Pancreas (tissue), 10 donors: ENCODE measurements at places on chromosomes 4 and X.

DNA sequence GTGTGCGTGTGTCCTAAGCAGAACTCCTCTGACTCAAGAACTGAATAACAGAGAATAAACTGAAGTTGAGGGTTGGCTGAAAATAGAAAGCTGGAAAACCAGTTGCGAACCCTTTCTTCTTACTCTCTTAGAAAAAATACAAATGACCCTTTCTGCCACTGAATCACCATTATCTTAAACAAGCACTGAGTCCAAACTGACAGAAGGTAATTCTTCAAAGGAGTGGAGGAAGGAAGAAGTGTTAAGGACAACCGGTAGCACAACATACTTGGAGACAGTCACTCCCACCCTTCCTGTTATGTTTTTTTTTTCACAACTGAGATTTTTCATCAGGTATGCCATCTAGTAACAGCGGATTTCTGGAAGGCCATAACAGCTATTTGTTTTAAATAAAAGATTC lies 38.1 kb downstream of the HELQ start:
- no peak for DNase-seq

DNA sequence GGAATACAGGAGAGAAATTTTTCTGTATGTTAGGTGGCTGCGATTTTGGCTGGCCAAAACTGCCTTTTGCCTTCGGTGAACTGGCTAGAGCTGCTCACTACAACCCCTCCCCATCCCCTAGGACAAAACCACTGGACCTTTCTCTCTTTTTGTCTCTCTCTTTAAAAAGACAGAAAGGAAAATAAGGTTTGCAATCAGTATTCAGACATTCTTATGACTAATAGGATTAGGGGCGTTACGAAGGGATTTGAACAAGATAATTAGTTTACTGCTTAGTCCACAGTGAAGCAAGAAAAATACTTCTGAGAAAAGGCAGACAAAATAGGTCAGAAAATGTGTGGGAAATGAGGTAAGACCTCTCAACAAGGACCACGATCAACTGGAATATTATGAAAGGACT lies 180.4 kb downstream of the SLIT2 start:
- DNase-seq, result no peak

- no peak for DNase-seq
These were observed 42.0 kb downstream of the USP26 start for GRCh38 chrX:133054761-133055405.

DNA sequence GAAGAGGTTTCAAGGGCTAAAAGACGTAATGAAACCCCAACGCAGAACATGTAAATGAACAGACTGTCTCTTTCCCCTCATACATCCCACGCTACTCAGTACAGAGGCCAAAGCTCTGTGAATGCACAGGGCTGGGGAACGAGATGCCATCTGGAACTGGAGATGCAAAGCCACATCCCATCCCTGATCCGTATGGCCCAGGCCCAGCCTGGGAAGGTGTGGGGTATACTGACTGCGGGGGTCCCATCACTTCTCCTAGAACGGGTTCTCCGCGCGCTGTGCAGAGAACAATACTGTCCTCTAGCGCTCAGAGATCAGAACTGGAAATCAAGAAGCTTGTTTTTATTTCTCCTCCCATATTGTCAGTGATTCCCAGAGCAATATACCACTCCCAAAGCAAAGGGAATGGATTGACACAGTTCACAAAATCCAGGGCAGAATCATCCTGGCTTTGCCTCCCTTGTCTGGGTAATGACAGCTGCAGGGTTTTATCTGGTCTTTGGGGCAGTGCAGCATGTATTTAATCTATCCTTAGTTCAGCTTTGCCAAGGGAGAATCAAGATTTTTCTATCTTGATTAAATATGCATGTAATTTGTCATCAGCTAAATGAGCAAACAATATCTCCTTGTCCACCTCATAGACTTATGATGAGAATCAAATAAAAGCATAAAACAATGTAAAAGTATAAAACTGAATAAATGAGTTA lies 47.3 kb upstream of the TLR3 start:
- DNase-seq, result no peak

- peak; percentile 9 for DNase-seq
These were observed 358 bp downstream of the FGFBP1 start for GRCh38 chr4:15938182-15938581.

- no peak for DNase-seq
These were observed 894.8 kb upstream of the EPHA5 start for GRCh38 chr4:66564901-66565651.

GRCh38 chrX:11321986-11322385 lies 28.8 kb downstream of the AMELX start:
- no peak for DNase-seq

- no peak for DNase-seq
These were observed 445.4 kb downstream of the BCOR start for GRCh38 chrX:39652336-39652735.

- DNase-seq, result no peak
These were observed 442.9 kb upstream of the RASGEF1B start for GRCh38 chr4:81914623-81915022.

DNA sequence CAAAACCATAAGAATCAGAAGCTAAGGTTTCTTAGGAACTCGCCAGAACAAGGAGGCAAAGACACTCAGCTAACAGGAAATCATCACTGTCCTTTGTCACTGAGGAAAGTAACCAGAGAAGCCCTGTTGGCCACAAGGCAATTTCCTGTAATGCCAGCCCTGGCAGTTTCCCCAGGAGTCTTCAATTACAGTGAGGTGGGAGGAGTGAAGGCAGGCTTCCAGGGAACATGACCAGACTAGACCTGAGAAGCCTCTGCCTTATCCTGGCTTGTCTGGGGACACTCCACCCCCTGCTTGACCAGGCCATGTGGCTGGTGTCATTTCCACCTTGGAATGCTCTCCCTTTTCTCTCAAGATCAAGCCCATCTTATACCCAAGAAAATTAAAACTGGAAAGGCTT lies 125.3 kb downstream of the COL4A6 start:
- DNase-seq, result no peak

GRCh38 chrX:21881881-21882574 lies 26.2 kb downstream of the YY2 start:
- no peak for DNase-seq

DNA sequence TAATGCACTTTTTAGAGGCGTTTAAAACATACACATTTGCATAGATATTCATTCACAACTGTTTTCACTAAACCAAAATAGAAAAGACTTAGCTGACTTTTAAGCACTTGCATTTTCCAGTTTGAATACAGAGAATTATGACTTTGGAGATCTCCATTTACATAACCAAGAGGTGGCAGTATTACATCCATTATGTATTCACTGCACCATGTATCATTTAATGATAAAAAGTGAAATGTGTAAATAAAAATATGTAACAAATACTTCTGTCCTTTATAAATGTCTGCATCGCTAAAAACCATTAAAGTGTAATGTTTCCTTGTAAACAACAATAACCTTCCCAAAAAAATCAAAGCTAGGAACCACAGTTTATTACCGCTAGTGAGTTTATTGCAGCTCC lies 413.2 kb downstream of the FGF13 start:
- DNase-seq, result no peak

- no peak for DNase-seq
These were observed 113.3 kb upstream of the CPEB2 start for GRCh38 chr4:14888790-14889572.

- DNase-seq, result no peak
These were observed 282.1 kb upstream of the GIMD1 start for GRCh38 chr4:106650701-106651100.

DNA sequence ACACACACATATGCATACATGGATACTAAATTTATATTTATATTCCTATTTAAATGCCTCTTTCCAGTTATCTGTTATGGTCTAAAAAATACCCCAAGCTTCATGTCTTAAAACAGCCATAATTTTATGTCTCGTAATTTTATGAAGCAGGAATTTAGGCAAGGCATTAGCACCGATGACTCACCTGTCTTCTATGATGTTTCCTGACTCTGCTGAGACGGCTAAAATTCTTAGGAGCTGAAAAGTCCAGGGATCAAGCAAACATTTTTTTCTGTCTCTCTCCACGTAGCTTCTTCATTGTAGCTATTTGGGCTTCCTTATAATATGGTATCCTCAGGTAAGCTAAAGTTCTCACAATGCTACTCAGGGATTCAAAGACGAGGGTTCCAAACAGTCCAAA lies 930.3 kb downstream of the STIM2 start:
- no peak for DNase-seq

DNA sequence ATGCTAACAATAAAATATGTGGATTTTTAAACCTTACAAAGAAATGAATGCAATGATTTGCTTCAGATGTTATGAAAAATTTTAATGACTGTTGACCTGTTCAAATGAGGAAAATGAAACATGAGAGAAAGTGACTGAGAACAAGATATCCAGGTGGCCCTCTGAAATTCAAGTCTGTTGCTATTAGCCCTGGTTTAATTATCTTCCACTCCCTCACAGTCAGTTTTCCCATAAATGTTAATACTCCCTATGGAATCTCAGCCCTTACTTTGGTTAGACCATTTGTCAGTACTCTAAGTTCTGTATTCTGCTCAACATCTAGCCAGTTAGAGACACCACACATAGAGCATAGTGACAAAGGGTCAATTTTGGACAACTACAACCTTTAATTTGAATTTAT lies 327.8 kb downstream of the PDGFC start:
- DNase-seq, result no peak

DNA sequence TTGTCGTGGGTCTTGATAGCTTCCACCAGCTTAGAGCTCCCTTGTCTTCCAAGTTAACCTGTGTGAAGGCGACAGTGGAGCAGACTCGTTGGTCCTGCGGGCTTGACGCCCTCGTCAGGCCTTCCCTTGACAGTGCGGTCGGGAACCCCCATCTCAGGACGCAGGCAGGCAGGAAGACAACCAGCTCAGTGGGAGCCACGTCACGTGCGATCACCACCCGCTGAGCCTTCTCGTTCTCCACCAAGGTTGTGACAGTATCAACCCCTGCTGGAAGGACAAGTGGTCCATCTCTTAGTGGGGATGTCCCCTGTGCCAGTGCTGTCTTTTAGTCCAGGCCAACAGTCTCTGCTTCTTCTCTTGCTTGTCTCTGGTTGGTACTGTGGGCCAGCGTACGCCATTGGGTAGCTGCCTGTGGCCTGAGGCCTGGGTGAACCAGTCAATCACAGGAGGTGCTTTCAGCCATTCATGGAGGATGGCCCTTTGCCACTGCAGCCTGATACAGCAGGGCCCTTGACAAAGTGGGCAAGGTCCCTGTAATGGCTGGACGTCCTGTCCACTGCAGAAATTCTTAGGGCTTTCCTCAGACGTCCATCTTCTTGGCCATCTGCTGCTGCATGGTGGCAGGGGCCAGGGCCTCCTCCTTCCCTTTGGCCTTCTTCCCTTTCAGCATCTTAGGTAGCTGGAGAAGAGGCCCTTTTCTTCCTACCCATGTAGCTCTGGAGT lies 31.4 kb downstream of the RGS12 start:
- peak; percentile 2 for DNase-seq

DNA sequence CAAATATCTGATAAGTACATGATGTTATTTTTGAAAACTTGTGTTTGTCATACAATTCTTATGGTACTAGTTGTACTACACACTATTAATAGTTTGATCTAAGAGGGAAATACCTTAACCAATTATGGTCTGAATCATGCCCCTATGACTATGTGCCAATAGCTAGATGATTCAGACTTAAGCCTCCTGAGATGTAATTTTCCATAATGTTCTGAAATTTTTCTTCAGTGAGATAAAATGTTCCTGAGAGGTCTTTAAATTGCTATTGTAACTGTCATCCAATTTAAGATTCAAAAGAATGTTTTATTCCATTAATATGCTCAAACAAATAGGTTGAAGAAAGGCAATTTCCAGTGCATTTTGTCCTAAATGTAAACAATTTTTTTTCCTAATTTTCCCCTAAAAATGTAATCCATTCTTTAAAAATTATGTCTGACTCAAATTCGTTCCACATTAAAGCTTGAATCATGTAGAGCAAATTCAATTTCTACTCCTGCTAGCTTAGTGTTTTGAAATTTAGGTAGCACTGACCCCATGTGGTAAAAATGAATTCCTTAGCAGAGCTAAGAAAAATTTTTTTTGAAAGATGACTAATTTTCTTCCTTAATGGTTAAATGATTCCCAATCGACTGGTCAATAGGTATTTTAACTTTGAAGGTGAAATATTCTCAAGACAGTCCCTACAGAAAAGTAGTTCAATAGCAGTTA lies 49.1 kb downstream of the APOOL start:
- DNase-seq, result no peak

GRCh38 chrX:68872171-68872570 lies 43.4 kb downstream of the EFNB1 start:
- no peak for DNase-seq
